SJCRH30 (cell line): ENCODE measurements at places on chromosomes 4 and X.

GRCh38 chr4:163623787-163624186, 129.3 kb downstream of the TMA16 start:
- DNase-seq, result no peak

- DNase-seq, result no peak
Observed at GRCh38 chrX:82058728-82059127, 856.8 kb downstream of the SH3BGRL start.

- DNase-seq, result no peak
Observed at GRCh38 chr4:76896614-76897535, 1.1 kb downstream of the SOWAHB start.

DNA sequence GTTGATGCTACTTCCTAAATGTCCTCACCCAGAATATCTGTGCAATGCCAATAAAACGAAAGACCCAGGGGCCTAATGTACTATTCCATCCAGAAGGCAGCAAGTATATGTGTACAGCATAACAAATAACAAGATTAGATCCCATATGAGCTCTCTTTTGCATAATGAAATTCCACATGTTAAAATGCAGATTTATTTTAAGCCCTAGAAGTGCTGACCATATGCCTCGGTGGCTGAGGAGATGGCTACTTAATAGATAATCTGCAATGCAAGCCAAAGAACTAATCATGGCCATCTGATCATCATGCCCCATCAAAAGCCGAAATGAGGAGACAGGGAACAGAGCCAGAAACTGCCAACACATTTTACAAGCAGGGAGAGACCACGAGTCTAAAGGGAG, 293.5 kb downstream of the KCNIP4 start:
- no peak for DNase-seq

- no peak for DNase-seq
Observed at GRCh38 chr4:74674750-74675149, 119.6 kb downstream of the BTC start.
